ENCODE measurements at places on chromosomes 4 and X.

GRCh38 chr4:120080533-120080932, 13.9 kb upstream of the MAD2L1 start:
- H3K27ac ChIP-seq = no peak overlapping the region
- no peaks in the 10 kb centered on the region for H3K4me1 ChIP-seq
- no peak for DNase-seq
- no peaks in the 10 kb centered on the region for H3K36me3 ChIP-seq
- H3K27me3 ChIP-seq = no peaks in the 10 kb centered on the region

DNA sequence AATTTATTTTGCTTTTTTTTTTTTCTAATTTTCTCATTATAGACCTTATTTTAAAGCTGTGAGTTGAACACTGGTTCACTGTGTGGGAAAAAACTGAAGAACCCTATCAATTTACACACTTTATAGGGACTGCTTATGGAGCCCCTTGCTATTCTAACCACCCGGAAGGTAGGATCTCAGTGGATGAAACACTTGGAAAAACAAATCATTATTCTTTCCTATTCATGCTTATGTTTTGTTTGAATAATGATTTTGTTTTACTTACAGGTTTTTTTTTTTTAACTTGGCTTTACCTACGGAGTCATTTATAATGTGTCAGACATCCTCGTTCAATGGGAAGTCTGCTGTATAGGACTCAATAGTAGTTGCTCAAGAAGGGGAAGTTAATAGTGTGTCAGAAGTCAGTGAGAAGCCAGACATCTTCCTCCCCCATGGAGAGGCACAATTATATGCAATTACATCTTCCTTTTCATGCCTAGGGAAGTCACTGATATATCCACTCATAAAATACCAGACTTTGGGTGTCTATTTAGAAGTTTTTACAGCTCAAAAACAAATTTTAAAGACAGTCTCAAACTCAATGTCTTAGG, 113.2 kb downstream of the ARSF start:
- peaks cover 7% of the 10 kb centered on the region for H3K27me3 ChIP-seq
- no peaks in the 10 kb centered on the region for H3K4me1 ChIP-seq
- H3K27ac ChIP-seq = no peak overlapping the region
- DNase-seq = no peak
- H3K4me3 ChIP-seq = no peak overlapping the region

GRCh38 chr4:185640811-185641675, 105.7 kb upstream of the PDLIM3 start:
- H3K27ac ChIP-seq = no peak overlapping the region
- H3K4me1 ChIP-seq = peaks cover 2% of the 10 kb centered on the region
- H3K36me3 ChIP-seq = no peaks in the 10 kb centered on the region
- no peak for DNase-seq
- peaks cover 44% of the 10 kb centered on the region for H3K27me3 ChIP-seq

DNA sequence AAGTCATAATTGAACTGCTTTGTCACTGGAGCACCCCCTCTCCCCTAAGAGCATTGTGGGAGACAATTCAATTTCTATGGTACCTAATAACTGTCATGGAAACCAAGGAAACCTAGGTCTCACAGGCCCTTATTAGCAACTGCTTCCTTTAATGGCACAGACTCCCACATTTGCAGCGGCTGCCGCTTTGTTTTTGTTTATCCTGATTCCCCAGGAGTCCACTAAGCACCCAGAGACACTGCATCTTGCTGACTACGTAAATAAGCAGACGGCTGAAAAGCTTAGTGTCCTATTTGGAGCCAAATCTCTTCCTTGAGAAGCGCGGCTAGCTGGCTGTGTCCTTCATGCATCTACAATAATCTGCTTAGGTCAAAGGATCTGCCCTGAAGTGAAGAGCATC, 494.4 kb downstream of the TMA16 start:
- H3K27me3 ChIP-seq = no peaks in the 10 kb centered on the region
- no peak overlapping the region for H3K27ac ChIP-seq
- DNase-seq = no peak
- no peaks in the 10 kb centered on the region for H3K4me1 ChIP-seq

DNA sequence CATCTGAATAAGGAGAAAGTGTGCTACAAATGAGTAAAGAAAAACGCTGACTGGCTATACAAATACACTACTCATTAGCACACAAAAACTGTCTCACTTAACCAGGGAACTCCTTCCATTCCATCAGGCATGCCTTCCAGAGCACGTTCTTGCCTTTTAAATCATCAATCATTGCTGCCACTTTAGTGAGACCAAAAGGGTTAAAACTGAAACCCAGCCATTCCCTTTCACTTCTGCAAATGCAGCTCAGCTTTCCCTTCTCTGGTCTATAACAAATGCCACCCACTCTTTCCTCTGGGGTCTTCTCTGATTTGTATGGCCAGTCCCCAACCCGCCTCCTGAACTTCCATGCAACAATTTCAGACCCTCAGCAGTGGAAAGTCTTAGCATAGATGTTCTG, 231.5 kb downstream of the TRIML1 start:
- no peaks in the 10 kb centered on the region for H3K36me3 ChIP-seq
- no peak overlapping the region for H3K4me3 ChIP-seq
- no peaks in the 10 kb centered on the region for H3K27me3 ChIP-seq
- H3K4me1 ChIP-seq = no peaks in the 10 kb centered on the region
- H3K27ac ChIP-seq = no peak overlapping the region

DNA sequence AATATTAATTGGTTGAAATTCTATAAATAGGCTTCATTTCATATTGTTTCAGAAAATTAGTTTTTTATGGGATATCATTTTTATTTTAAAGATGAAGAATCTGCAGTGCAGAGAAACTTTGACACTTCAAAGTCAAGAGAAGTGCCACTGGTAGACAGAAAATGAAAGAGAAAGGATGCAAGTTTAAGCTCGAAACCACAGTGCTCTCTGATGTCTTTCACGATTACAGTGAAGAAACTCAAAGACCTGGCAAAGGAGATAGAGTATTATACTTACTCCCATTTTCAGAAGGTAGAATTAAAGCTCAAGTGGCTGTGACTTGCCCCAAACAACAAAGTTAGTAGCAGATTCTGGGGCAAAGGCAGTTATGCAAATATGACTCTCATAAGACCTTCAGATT, 745.4 kb downstream of the TECRL start:
- no peaks in the 10 kb centered on the region for H3K36me3 ChIP-seq
- H3K27me3 ChIP-seq = no peaks in the 10 kb centered on the region
- H3K4me1 ChIP-seq = no peaks in the 10 kb centered on the region
- no peak overlapping the region for H3K27ac ChIP-seq
- DNase-seq = no peak

DNA sequence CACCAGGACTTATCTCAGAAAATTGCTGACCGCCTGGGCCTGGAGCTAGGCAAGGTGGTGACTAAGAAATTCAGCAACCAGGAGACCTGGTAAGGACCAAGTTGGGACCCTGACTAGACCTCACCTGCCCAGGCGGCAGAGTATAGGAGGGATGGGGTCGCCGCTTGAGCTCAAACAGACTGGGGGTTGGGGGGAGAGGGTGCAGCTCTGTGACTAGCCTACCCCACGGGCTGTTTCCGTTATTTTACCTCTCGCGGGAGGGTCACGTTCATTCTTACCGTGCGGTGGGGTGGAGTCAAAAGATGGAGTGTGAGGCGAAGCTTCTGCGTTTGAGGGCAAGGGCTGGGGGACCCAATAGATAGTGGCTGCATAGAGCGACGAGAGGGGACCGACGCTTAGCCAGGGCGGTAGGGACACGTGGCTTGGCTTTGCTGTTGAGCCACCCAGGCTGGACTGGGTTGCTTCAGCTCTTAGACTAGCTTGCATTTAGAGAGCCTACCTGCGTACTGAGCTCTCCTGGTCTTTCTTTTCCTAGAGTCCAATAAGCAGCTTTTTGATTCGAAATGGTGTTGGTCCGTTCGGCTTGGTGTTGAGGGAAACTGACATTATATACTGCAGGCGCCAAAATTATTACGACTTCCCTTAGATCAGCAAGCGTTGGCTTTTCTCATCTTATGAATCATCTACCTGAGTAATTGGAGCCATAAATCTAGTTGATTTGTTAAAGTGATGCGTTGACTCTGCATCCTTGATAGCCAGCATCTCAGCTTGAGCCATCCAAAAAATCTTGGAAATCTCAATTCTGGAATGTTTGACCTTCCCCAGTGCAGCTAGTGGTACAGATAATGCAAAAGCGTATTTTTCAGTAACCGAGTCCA, 591 bp downstream of the PRPS1 start:
- DNase-seq = peak; percentile 35
- H3K4me3 ChIP-seq = peak overlapping the region; percentile 86
- H3K4me1 ChIP-seq = peaks cover 4% of the 10 kb centered on the region
- H3K27me3 ChIP-seq = no peaks in the 10 kb centered on the region
- peaks cover 9% of the 10 kb centered on the region for H3K36me3 ChIP-seq

All from effector memory CD8-positive, alpha-beta T cell (primary cell).